ENCODE measurements at places on chromosomes 1 and 21.

- no peak for DNase-seq
These were observed 1908.7 kb downstream of the MRPL39 start for GRCh38 chr21:23698619-23699018.

DNA sequence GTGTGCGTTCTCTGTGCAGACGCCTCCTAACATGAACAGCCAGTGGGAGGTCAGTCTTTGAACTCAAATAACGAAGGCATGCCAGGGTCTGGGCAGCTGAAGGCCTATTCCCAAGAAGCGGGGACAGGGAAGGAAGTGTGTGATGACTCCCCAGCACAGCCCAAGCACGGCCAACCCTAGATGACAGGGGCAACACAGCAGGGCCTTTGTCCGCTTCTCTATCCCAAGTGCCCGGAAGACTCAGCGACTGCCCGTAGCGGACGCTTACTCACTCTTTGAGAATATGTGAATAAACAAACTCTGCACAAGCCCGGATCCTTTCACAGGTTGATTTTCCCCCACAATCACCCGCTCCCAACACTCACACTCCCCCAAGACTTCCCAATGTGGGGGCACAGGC is 11.2 kb downstream of the C1orf198 start:
- no peak for DNase-seq

DNA sequence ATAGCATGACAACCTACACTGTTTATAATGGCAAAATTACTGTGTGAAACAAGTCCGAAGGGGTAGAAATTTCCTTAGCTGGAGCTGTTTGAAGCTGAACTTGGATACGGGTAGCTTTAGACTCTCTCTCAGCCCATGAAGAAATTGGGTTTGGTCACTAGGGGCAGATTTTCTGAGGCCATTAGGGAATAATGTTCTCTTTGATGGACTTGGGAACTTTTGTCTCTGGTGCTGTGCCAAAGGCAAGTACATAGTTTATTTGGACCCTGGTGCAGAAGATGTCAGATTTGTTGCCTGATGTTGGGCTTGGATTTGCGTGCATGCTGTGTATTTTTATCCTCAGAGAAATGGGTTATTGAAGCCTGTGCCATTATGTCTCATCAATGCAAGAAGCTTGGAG is 109.6 kb downstream of the VPS13D start:
- no peak for DNase-seq

- no peak for DNase-seq
These were observed 9.5 kb downstream of the SIPA1L2 start for GRCh38 chr1:232620356-232620969.

DNA sequence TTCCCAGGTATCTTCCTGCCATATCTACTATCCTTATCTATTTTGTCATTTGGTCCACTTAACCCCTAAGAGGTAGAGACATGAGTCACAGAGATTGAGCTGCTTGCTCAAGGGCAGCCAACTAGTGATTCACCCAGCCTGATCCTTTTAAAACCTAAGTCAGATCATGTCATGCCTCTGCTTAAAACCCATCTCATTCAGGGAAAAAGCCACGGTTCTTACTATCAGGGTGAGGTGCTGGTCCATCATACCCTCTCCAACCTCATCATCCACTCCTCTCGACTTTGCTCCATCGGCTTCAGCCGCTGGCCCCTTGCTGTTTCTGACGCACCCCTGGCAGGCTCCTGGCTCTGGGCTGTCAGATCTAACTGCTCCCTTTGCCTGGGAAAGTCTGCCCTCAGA is 14.4 kb upstream of the PPP1R15B start:
- no peak for DNase-seq

GRCh38 chr1:5680600-5680999 is 311.6 kb downstream of the NPHP4 start:
- DNase-seq, result no peak

DNA sequence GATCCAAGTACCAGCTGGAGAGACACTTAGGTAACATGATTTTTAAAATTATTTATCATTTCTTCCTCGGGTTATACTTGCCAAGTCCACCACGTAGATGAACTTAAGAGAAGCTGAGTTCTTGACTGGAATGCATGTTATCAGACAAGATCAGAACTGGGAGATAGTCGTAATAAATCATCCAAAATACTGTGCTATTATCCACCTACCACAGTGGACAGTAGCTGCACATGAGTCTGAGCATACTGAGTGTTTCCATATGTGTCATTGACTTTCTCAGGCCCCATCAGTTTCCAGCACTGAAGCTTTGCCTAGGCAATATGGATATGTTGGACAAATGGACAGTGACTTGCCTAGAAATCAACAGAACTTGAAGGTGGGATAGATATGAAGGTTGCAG is 77.9 kb upstream of the RRP15 start:
- no peak for DNase-seq

DNA sequence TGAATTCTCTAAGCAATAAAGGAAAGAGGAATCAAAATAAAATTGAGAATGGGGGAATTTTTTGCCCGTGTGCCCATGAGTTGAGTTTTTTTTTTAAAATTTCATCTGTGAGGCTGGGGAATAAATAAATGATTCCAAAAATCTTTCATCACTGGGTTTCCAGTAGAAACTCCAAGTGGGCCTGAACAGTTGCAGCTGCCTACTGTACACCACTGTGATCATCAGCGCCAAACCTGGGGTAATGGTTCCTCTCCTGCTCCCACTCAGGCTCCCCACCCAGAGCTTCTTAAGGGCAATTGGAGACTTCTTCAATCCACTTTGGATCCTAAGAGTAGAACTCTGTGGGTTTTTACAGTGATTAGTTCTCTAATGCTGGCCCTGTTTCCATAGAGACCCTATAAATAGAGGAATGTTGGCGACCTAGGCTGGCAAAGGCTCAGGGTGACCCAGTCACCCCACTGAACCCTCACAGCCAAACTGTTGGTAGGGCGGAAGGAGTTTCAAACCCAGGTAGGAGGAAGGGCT is 9.3 kb downstream of the TMCC2 start:
- no peak for DNase-seq

GRCh38 chr1:198550941-198551524 is 10.6 kb upstream of the ATP6V1G3 start:
- DNase-seq, result no peak
